Endodermal cell (in vitro differentiated cells): ENCODE measurements at places on chromosomes 12 and 14.

DNA sequence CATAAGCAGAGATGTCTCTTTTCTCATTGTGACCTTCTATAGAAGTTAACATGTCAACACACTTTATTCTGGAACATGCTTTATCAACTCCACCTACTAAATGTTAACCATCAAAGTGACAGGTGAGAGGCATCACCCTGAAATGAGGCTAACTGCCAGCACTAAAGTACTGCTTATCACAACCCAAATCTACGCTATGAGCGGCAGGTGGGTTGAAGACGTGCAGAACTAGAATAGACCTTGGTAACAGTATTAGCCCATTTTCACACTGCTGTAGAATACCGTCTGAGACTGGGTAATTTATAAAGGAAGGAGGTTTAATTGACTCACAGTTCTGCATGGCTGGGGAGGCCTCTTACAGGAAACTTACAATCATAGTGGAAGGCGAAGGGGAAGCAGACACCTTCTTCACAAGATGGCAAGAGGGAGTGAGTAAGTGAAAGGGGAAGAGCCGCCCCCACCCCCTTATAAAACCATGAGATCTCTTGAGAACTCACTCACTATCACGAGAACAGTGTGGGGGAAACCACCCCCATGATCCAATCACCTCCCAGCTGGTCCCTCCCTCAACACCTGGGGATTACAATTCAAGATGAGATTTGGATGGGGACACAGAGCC lies 359.0 kb downstream of the SEC23A start:
- DNase-seq, result no peak
- no peaks in the 10 kb centered on the region for H3K36me3 ChIP-seq
- no peak overlapping the region for H3K27ac ChIP-seq
- H3K4me3 ChIP-seq, result no peak overlapping the region

DNA sequence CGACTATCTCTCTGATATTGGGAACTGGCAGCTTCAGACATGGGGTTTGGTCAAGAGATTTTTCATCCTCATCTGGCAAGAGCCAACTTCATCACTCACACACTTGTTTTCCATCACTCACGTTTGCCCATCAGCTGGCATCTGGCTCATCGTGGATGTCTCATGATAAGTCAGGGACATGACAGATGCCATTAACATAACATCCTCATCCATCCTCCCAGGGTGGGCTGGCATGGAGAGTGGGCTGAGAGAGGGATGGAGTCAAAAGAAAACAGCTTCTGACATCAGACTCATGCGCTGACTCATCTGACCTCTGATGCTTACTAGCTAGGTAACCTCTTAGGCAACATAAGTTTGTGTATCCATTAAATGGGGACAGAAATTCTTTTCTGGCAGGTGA lies 1.8 kb upstream of the VSX2 start:
- peaks cover 76% of the 10 kb centered on the region for H3K27me3 ChIP-seq
- H3K36me3 ChIP-seq, result no peaks in the 10 kb centered on the region
- peaks cover 4% of the 10 kb centered on the region for H3K4me1 ChIP-seq
- no peak for DNase-seq
- no peak overlapping the region for H3K27ac ChIP-seq
- H3K4me3 ChIP-seq, result no peak overlapping the region

DNA sequence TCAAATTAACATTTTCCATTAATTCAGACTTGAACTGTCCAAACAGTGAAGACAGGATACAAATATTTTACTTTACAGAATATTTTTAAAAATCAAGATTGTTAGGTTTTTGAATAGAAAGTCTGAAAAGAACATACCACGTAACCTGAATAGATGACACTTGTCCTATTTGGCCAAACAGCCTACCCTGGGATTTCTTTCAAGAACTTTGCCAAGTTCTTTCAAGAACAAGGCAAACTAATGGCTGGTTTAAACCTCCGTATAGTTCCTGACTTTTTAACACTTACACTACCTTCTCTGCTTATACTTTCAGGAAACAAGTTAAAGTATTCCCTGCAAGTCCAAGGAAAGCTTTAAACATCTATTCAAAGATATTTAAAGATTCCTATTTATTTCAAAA lies 35.0 kb downstream of the MAP4K5 start:
- H3K36me3 ChIP-seq, result peaks cover 9% of the 10 kb centered on the region
- no peak overlapping the region for H3K27ac ChIP-seq
- no peaks in the 10 kb centered on the region for H3K4me1 ChIP-seq

- peak overlapping the region; percentile 32 for H3K27ac ChIP-seq
- H3K4me1 ChIP-seq, result no peaks in the 10 kb centered on the region
- H3K4me3 ChIP-seq, result no peak overlapping the region
- DNase-seq, result no peak
These were observed 131.4 kb downstream of the BBS10 start for GRCh38 chr12:76216585-76217472.

- H3K27ac ChIP-seq, result no peak overlapping the region
- no peaks in the 10 kb centered on the region for H3K4me1 ChIP-seq
- no peak overlapping the region for H3K4me3 ChIP-seq
- DNase-seq, result no peak
These were observed 514.8 kb downstream of the SLC6A15 start for GRCh38 chr12:84397846-84398245.

DNA sequence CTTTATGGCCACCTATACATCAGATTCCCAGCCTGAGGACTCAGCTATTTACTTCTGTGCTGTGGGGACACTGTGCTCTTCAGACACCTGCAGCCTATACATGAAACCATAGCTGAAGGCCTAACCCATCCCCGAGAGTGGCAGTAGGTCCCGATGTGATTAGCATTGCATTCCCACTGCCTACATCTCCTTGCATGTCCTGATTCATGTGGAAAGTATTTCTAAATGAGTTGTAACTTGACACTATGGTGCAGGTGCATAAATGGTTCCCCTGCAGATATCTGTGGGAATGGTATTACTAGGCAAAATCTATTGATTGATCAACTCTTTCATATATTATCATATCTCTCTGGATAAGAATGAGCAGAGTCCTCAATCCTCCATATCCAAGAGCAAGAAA lies 433.5 kb downstream of the DAD1 start:
- H3K4me1 ChIP-seq, result no peaks in the 10 kb centered on the region
- no peak overlapping the region for H3K4me3 ChIP-seq
- no peaks in the 10 kb centered on the region for H3K36me3 ChIP-seq
- H3K27ac ChIP-seq, result no peak overlapping the region
- no peak for DNase-seq

DNA sequence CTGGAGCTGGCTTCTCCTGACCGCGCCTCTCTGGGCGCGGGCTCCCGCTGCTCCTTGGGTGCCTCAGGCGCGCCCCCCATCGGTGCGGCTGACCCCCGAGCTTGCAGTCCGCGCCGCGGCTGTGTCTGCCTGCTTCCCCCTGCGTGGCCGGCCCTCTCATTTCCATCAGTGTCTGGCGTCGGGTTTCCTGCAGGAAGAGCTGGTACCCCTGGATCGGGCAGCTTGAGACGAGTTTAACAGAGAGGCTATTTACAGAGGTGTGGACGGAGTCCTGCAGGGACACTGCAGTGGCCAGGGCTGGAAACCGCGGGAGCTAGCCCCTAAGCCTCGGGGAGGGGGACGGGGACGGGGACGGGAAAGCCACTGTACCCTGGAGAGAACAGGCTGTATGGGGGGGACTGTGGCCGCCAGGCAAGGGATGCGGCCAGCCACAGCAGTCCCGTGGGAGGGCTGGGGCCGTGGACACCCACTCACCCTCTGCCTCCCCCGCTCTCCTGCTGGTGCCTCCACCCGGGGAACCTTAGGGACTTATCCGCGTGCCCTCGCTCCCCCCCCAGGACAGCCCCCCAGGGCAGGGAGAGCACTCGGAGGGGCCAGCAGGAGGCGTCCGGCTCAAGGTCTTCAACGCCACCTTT lies 3.7 kb upstream of the CACNA2D4 start:
- H3K4me1 ChIP-seq, result peaks cover 9% of the 10 kb centered on the region
- H3K27me3 ChIP-seq, result no peaks in the 10 kb centered on the region
- no peak overlapping the region for H3K4me3 ChIP-seq
- DNase-seq, result peak; percentile 59
- no peaks in the 10 kb centered on the region for H3K36me3 ChIP-seq
- no peak overlapping the region for H3K27ac ChIP-seq

- H3K4me3 ChIP-seq, result no peak overlapping the region
- DNase-seq, result peak; percentile 66
- peaks cover 60% of the 10 kb centered on the region for H3K27me3 ChIP-seq
These were observed 64.7 kb downstream of the ZNF641 start for GRCh38 chr12:48285751-48286650.

DNA sequence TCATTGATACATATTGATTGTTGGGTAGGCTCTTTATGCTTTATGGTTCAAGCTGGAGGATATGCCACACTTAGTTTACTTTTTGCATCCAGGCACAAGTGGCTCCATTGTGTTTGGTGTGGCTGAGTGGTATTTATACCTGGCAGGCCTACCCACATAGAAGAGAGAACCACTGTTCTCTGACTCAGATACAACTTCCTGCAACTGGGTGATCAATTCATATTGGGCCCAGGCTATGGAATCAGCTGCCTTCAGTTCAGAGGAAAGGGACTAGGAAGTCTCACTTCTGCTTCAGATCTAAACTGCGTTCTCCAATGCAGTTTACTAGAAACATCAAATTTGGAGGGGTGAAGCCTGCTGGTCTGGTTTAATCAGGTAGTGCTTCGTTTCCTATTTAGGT lies 49.8 kb upstream of the LRRK2 start:
- DNase-seq, result no peak
- H3K4me1 ChIP-seq, result no peaks in the 10 kb centered on the region
- H3K27ac ChIP-seq, result no peak overlapping the region

GRCh38 chr12:102961466-102961855 lies 4.0 kb downstream of the ASCL1 start:
- no peak for DNase-seq
- H3K27me3 ChIP-seq, result peaks cover 100% of the 10 kb centered on the region
- no peak overlapping the region for H3K4me3 ChIP-seq
- H3K4me1 ChIP-seq, result peaks cover 8% of the 10 kb centered on the region

DNA sequence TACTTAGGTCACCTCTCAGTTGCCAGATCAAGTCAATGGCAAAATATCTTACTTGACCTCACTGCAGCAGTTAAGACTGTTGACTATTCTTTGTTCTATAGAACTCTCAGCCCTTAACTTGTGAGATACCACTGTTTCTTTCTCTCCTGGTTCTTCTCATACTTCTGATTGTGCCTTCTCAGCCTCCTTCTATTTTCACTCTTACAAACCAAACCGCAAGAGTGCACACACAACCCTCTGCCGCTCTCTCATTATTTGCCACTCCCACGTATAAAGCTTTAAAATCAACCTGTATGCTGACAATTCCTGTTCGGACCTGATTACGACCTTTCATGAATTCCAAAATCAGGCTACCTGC lies 4.5 kb downstream of the E2F7 start:
- no peak for DNase-seq
- no peak overlapping the region for H3K4me3 ChIP-seq
- peaks cover 13% of the 10 kb centered on the region for H3K36me3 ChIP-seq
- no peak overlapping the region for H3K27ac ChIP-seq
- no peaks in the 10 kb centered on the region for H3K4me1 ChIP-seq

DNA sequence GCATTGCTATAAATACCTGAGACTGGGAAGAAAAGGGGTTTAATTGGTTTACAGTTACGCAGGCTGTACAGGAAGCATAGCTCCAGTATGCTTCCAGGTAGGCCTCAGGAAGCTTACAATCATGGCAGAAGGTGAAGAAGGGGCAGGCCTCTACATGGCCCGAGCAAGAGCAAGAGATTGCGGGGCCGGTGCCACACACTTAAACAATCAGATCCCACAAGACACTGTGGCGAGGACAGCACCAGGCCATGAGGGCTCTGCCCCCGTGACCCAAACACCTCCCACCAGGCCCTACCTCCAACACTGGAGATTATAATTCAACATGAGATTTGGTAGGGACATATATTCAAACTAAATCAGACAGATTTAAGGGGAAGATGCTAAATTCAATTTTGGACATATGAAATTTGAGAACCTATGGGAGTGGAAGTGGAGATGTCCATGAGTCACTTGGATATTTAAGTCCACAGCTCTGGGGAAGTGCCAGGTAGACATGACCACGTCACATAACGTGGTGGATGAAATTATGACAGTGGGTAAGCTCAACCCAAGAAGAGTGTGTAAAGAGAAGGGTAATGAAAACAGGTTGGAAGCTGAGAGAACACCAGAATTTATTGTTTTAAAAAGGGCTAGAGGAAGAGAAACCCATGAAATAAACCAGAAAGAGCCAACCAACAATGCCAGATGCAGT lies 1.5 kb upstream of the LTA4H start:
- H3K4me3 ChIP-seq, result no peak overlapping the region
- no peaks in the 10 kb centered on the region for H3K27me3 ChIP-seq
- H3K4me1 ChIP-seq, result no peaks in the 10 kb centered on the region

GRCh38 chr12:75690296-75690955 lies 179.0 kb upstream of the KRR1 start:
- H3K27ac ChIP-seq, result no peak overlapping the region
- no peak overlapping the region for H3K4me3 ChIP-seq
- DNase-seq, result no peak
- H3K27me3 ChIP-seq, result no peaks in the 10 kb centered on the region
- no peaks in the 10 kb centered on the region for H3K4me1 ChIP-seq

- H3K4me3 ChIP-seq, result no peak overlapping the region
- no peak for DNase-seq
- no peaks in the 10 kb centered on the region for H3K4me1 ChIP-seq
These were observed 142.5 kb upstream of the SSTR1 start for GRCh38 chr14:38065106-38065762.

DNA sequence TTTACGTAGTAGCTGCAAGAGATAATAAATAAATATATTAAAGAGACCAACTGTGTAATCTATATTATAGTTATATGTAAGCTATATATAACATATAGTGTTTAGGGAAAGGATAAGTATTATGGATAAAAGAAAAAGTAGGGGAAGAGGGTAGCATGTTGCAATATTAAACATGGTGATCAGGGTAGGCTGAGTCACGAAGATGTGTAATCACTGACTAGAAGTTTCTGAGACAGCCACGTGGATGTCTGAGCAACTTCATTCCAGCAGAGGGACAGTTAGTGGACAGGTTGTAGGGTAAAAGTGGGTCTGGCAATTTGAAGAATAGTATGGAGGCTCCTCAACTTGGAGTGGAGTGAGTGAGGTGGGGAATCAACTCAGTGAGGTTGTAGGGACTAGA lies 109.7 kb downstream of the ANO4 start:
- H3K36me3 ChIP-seq, result no peaks in the 10 kb centered on the region
- no peak overlapping the region for H3K4me3 ChIP-seq
- H3K4me1 ChIP-seq, result no peaks in the 10 kb centered on the region
- H3K27me3 ChIP-seq, result no peaks in the 10 kb centered on the region
- H3K27ac ChIP-seq, result no peak overlapping the region

GRCh38 chr12:56898938-56899337 lies 35.3 kb downstream of the SDR9C7 start:
- no peaks in the 10 kb centered on the region for H3K4me1 ChIP-seq
- no peak overlapping the region for H3K4me3 ChIP-seq
- H3K27ac ChIP-seq, result no peak overlapping the region
- no peak for DNase-seq
- no peaks in the 10 kb centered on the region for H3K36me3 ChIP-seq
- no peaks in the 10 kb centered on the region for H3K27me3 ChIP-seq

GRCh38 chr14:64734990-64735389 lies 30.8 kb downstream of the PLEKHG3 start:
- no peak overlapping the region for H3K27ac ChIP-seq
- peak; percentile 24 for DNase-seq
- H3K4me3 ChIP-seq, result no peak overlapping the region
- H3K27me3 ChIP-seq, result no peaks in the 10 kb centered on the region
- peaks cover 26% of the 10 kb centered on the region for H3K36me3 ChIP-seq

- no peaks in the 10 kb centered on the region for H3K36me3 ChIP-seq
- DNase-seq, result no peak
- H3K27ac ChIP-seq, result no peak overlapping the region
- no peaks in the 10 kb centered on the region for H3K27me3 ChIP-seq
- H3K4me1 ChIP-seq, result peaks cover 5% of the 10 kb centered on the region
- no peak overlapping the region for H3K4me3 ChIP-seq
These were observed 129.3 kb downstream of the ZFP36L1 start for GRCh38 chr14:68663385-68664076.

- no peaks in the 10 kb centered on the region for H3K4me1 ChIP-seq
- H3K36me3 ChIP-seq, result peaks cover 3% of the 10 kb centered on the region
- DNase-seq, result peak; percentile 49
These were observed 39.8 kb downstream of the ELK3 start for GRCh38 chr12:96233939-96234461.
